ENCODE measurements at places on chromosomes 1 and 21.

DNA sequence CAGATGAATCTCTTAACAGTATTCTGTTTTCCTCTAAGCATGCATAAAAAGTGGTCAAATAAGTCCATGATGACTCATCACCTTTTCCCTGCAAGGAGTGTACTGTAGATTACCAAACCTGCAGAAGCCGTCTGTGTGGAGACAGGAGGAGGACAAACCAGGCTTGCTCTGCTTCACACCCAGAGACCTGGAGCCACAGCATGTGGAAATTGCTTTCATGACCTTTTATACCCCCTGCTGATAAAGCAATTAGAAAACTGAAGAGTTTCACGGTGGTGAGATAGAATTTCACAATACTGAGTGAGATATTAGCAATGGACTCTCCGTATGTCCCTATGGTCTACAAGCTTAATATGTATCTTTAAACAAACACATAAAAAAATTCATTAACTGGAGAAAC is 9.4 kb downstream of the CORT start:
- no peak for DNase-seq

DNA sequence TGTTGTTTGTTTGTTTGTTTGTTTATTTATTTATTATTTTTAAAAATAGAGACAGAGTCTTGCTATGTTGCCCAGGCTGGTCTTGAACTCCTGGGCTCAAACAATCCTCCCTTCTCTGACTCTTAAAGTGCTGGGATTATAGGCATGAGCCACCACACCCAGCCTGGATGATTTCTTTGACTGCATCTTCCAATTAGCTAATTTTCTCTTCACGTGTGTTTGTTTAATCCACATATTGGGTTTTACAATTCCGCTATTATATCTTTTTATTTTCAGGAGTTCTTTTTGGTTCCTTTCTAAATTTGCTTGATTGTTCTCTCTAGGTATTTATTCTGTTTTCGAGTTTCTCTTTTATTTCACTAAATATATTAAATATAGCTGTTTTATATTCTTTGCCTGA is 19.8 kb downstream of the SH3BGR start:
- no peak for DNase-seq

- DNase-seq = no peak
Measured at GRCh38 chr1:218624052-218624451, 278.9 kb downstream of the TGFB2 start.

DNA sequence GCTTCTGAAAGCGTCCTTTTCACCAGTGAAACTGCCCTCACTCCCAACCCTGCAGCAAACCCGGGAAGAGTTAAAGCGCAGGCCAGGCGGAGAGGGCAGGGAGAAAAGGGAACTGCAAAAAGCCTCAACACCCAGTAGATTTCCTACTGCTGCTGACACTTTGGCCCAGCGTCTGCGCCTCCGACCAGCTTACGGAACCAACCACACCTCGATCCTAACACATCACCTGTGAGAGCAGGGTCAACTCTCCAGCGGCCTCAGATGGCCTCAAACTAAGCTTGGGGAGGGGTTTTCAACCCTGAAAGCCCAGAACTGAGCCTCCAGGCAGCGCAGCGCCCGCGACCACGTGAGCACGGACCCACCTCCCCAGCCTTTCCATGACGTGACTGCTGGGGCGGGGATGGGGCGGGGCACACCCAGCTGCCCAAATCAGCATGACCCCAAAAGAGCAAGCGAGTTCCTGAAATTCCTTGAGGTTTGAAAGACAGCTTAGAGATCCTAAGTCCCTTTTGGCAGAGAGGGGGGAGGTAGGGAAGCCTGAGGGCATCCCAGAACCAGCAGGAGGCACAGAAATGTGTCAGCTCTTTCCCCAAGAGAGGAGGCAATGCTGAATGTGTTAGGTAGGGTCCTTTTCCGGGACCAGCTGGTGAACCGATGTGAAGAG is 59.1 kb downstream of the ITPKB start:
- peak; percentile 66 for DNase-seq

DNA sequence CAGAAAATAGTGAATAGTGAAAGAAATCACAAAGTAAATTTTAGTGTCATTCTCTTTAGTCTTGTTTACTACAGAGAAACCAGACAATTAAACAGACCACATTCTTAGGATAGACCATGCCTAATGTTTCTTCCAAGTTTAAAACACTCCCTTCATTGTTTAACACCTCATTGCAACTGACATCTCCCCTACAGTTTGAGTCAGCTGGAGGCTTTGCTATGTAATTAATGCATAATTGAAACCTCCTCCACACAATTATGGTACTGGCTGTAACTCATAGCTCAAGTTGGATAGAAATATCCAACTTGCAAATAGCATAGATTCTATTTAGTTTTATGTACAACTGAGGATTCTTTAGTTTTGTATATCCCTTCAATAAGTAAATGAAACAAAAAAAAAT is 35.2 kb upstream of the B3GALT2 start:
- DNase-seq = no peak

DNA sequence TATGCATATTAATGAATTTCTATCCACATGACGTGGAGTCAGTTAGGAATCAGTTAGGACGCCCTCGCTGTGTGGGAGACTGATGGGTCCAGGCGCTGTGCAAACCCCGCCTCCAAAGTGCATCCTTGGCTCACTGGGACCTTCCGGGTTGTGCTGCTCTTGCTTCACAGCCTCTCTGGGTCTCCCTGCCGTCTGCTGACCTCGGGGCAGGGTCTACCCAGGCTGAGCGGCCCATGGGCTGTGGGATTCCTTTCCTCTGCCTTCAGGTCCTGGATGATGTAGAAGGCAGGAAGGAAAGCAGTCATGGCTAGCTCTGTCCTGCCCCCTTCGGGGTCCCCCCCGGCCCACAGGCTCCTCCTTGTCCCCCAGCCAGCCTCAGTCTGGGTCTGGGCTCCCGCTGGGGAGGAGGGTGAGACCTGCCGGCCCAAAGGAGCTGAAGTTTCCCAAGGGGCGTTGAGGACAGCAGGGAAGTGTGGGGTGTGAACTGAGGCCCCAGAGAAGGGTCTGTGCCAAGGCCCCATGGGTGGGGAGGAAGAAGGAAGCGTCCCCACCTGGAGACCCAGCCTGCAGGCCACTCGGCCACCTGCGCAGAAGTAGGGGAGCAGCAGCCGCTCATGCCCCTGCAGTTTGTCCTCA is 24.6 kb upstream of the CDK11A start:
- no peak for DNase-seq

GRCh38 chr1:21613072-21613867 is 55.9 kb downstream of the RAP1GAP start:
- no peak for DNase-seq

- DNase-seq = no peak
Measured at GRCh38 chr21:45208627-45208951, 79.1 kb downstream of the POFUT2 start.

GRCh38 chr1:202017749-202018467 is 7.5 kb downstream of the ELF3 start:
- DNase-seq = no peak

DNA sequence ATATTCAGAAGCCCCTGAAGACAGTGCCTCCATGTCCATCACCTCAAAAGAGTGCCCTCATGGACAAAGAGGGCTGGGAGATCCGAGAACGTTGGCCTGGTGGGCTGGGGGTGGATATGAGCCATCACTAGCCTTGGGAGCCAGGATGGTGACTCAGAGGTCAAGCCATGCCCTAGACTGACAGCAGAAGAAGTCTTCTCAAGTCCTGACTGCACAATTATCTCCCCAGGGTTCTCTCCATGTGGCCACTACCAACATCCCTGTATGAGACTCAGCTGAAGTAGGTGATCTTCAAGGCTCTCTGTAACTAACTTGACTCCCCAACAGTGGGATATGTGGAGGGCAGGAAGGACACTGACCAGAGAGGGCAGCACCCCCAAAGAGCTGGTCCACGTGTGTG is 7.1 kb upstream of the USF1 start:
- no peak for DNase-seq

- no peak for DNase-seq
Measured at GRCh38 chr1:118334506-118334905, 149.5 kb upstream of the SPAG17 start.

DNA sequence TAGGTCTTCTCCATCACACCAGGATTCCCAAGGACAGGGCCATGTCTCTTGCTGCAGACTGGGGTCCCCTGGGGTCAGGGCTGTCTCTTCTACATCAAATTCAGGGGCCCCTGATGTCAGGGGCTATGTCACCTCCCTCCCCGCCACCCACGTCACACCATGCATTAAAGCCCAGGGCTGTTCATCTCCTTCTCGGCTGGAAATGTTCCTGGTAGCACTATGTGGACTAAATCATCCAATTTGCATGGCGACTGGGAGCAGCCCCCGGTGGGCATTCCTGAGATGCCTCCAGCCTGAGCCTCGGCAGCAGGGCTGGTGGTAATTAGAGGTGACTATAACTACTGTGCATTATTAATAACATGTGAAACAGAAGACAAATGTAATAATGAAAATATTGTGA is 151.7 kb upstream of the HMGB4 start:
- DNase-seq = no peak

DNA sequence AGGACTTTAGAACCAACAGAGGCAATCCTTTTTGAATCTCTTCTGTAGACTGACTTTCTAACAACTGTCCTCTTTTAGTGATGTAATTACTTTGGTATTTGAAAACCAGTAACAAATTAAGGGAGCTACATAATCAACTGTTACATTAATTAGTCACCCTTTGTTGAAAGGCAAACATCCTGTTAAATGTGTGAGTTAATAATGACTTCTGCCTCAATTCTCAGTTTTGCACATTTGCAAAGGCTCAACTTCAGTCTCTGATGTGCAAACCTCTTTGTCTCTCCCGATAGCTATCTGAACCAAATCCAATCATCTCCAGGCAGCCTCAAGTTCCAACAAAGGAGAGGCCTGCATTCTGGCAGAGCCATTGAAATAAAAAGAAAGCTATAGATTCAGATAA is 135.4 kb upstream of the C8B start:
- no peak for DNase-seq

GRCh38 chr1:218863987-218864386 is 309.7 kb upstream of the LYPLAL1 start:
- no peak for DNase-seq

GRCh38 chr1:181128592-181129497 is 40.3 kb downstream of the IER5 start:
- DNase-seq = no peak

DNA sequence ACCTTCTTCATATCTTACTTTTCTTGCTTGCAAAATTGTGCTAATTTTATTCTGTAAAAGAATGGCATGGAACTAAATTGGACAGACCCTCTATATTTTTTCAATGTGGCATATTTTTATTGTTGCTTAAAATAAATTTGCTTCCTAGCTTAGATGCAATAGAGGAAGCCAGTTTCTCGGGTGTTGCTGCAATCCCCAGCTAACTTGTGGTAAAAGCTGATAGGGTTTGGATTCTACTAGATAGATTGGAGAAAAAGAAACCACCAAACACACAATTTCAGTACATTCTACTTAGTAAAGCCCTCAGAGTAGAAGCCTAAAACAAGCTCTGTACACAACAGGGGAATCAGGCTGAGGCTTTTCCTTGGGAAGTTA is 49.5 kb upstream of the GCLM start:
- no peak for DNase-seq

- DNase-seq = no peak
Measured at GRCh38 chr1:105204836-105205371, 1455.2 kb downstream of the AMY1C start.

DNA sequence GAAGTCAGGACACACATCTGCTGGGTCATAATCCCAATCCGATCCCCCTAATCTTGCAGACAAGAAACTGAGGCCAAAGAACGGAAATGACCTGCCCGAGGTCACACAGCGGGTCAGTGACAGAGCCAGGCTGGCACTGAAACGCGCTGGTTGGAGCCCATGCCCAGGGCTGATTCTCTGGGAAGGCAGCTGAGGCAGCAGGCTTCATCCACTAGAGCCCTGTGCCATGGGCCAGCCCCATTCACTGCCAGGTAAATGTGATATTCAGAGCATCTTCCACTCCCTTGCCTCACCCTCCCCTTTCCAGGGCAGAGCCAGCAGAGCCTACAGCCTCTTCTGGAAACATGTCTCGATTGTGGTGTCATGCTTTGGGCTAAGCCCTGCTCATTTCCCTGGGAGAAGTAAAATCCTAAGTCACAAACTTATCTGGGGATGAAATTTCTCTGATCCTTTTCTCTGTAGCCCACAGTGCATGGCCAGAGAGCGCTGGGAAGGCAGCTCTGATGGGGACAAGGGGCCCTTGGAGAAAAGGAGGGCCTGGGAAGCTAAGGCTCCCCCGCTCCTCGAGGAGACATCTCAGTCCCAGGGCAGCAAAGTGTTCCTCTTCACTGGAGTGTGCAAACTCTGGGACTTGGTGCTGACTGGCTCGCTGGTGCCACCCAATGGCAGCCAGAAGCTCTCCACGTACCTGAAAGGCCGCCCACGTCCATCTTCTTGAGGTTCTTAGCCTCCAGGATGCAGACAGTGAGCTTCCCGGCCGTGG is 110.4 kb downstream of the SYT2 start:
- DNase-seq = peak; percentile 8

DNA sequence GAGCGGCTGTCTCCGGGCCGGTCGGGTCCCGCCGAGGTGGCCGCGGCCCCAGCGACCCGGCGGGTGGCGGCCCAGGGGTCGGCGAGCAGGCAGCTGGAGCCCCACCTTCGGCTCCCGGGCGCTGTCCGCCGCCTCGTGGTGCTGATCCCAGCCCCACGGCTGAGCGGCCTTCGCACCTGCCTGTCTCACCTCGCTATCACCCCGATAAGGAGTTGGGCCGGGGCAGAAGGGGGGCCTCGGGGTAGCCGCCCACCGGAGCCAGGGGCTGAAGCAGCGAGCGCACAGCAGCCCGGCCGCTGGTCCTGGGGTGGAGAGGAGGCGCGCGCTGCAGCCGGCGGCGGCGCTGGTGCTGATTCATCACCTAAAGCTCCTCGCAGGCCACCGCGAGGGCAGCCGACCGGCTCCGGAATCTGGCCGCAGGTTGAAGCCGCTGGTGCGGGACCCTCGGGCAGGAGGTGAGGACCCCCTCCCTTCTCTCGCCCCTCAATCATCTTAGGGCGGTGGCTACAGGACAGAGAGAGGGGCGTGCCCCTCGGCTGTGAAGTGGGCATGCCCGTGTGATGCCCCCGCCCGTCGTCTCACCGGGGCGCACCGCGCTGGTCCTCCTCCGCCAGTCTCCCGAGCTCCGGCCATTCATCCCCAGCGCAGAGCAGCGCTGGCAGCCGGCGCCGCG is 575 bp downstream of the TRIM67 start:
- no peak for DNase-seq

GRCh38 chr1:153540394-153541361 is at the start of gene S100A5:
Gene S100A5, minus strand, starts transcription at chr1:153540934. Its CDS starts 743 bp downstream, at chr1:153540191.
- DNase-seq = peak; percentile 48

DNA sequence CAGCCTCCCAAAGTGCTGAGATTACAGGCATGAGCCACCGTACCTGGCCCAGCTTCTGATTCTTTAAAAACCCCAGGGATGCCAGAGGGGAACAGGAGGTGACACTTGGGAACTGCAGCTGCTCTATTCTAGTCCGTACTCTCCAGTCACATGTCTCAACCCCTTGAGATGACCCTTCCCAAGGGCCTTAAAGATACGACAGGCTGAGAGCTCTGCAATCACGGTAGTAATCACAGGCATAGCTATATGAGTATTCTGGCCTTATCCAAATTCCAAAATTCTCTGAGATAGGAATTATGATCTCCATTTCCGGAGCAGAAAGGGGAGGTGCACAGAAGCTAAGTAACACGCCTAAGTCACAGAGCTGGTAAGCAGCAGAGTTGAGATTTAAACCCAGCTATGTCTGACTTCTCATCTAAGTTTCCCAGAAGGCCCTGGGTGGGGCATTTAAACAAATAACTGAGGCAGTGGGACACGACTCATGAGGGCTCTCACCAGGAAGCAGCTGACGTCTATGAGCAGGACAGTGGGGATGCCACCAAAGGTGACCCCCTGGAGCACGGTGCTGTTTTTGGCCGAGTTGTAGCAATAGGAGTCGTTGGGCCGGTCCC is 5.2 kb downstream of the TMEM63A start:
- no peak for DNase-seq

GRCh38 chr1:12001249-12001917 is 17.9 kb upstream of the MIIP start:
- peak; percentile 18 for DNase-seq

GRCh38 chr1:153963850-153964331 is 554 bp upstream of the SLC39A1 start:
- no peak for DNase-seq

Measured in stimulated activated CD4-positive, alpha-beta T cell treated with anti-CD3 and anti-CD28 coated beads, Interleukin-1b, Interleukin-23, amount 100 ng/mL, for 4 hours (primary cell).